Hematopoietic multipotent progenitor cell treated with erythropoietin and hydrocortisone succinate and interleukin-3 and kit ligand, for 6 days (in vitro differentiated cells): ENCODE measurements at places on chromosomes 5 and 9.

DNA sequence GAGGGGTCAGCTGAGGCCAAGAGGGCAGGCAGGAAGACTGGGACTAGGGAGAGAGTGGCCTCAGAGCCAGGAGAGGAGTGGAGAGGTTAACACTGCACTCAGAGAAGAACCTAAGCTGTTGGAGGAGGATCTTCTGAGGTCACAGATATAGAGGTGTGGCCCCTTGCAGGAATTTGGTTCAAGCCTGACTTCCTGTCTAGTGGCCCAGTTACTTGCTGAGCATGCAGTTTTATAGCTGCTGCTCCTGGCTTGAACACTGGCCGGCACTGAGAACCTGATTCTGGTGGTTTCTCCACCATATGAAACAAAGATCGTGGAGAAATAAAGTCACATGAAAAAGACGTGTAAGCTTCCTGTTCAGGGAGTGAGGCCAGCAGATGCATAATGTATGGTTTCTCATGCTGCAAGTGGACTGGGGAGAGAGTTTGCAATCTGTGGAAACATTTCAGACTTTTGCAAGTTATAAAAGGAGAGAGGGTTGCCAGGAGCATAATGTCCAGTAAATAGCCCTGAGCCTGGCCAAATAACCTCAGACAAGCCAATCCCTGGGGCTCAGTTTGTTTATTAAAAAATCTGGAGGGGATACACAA lies 82.6 kb downstream of the GALNT10 start:
- DNase-seq, result peak; percentile 78

DNA sequence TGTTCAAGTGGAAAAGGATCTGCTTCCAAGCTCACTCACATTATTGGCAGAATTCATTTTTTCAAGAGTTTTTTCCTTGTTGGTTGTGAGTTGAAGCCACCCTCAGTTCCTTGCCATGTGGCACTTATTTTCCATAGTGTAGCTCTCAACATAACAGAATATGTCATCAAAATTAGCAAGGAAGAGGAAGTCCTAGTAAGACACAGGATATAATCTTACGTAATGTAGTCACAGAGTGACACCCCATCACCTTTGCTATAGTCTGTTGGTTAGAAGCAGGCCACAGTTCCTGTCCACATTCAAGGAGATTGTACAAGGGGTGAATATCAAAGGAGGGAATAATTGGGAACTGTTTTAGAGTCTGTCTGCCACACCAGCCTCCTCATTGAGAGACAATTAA lies 15.7 kb downstream of the IRGM start:
- DNase-seq, result no peak

DNA sequence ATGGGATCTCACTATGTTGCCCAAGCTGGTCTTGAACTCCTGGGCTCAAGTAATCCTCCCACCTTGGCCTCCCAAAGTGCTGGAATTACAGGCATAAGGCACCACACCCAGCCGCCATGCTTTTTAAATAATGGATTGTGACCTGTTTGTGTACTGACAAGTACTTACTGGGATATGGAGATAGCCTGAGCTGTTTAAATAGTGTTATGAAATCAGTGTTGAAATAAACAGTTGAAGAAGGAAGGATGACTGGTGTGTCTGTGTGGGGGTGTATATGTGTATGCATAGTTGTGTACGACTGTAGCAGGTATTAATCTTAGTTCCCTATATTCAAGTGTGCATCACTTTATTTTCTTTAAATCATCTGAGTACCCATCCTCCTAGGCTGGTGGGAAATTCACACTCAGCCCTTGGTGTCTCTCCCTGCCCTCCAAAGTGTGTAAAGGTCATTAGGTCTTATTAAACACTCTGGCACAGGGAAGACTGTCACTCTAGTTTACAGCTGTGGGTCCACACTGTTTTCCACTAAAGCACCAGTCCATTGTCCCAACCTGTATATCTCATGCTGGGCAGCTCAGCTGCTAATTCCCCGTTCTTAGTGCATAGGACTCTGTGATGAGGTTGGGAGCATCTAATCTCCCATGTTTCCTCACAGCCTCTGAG lies 91.0 kb downstream of the SNX18 start:
- DNase-seq, result peak; percentile 31

DNA sequence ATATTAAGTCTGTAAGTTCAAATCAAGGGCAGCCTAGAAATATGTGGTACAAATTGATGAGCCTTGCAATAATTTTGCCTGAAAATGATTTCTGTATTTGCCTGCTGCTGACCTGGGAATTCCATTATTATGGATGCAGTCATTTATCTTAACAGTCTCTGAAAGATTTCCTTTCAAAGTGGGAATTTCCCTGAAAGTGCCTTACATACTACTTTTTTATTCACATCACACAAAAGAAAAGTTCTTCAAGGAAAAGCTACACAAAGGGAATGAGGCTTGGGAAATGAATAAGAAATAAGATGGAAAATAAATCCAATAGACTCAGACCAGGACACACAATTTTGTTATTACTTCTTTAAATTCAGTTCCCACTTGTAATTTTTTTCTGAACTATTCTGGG lies 537.8 kb upstream of the PTGER4 start:
- DNase-seq, result no peak
